Suppressor macrophage (primary cell): ENCODE measurements at places on chromosomes 12 and 14.

GRCh38 chr14:100190126-100190525, 30.7 kb upstream of the DEGS2 start:
- no peak for DNase-seq

DNA sequence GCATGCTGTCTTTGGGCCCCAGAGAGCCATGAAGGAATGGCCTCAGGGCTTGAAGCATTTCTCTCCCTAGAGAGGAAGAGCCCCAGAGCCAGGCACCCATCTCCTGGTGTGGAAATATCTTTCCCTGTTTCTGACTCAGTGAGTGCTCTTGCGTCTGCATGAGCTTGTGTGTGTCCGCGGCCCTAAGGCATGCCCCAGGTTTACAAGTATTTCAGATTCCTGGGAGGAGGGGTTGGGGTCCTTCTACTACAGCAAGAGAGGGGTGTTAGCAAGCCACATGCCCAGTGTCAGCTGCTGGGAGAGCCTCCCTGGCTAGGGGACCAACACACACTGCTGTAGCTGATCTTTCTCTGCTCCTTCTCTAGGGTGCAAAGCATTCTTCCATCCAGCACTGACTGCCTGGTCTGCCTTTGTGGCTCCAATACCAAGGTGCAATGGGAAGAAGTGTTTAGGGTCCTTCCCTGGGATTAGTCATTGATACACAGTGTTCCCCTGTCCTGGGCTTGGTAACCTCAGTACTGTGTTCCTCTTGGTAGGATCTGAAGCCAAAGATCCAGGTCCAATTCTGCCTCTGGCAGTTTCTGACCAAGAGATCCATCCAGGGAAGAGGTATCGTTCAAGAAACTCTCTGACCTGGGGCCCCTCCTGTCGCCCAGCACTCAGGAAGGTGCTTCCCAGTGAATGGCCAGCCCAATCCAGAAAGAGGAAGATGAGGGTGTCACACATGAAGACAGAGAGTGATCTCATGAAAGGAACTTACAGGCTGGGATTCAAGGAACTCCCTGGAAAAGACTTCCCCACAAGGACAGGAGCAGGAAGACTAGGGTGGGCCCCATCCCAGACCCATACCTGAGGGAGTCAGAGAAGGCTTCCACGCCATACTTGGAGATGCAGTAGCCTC, 3.1 kb downstream of the RDH16 start:
- DNase-seq = peak; percentile 30

DNA sequence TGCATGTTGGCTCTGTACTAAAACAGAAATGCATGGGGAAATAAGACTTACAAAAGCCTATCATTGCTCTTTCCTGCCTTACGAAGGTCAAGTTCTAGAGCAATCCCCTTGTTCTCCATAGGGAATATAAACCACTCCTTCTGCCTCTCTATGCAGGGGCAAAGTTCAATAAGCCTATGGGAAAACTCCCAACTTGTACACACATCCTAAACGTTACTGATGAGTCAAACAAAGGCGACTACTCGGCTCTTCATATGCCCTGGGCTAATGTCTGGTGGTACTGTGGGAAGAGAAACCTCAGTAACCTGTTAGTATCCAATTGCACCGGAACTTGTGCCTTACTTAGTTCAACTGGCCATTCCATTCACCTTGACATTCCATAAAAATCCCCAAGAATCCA, 32.7 kb downstream of the PRMT8 start:
- no peak for DNase-seq

GRCh38 chr12:91368613-91369012, 186.0 kb upstream of the DCN start:
- DNase-seq = no peak

- peak; percentile 52 for DNase-seq
These were observed 4.9 kb downstream of the SH2B3 start for GRCh38 chr12:111410431-111411184.
